ENCODE measurements at places on chromosomes 16 and 17. TPM values are rescaled to one million over a fixed set of nuclear protein-coding genes. Genes with fewer than 3 reads are reported as not detected.

DNA sequence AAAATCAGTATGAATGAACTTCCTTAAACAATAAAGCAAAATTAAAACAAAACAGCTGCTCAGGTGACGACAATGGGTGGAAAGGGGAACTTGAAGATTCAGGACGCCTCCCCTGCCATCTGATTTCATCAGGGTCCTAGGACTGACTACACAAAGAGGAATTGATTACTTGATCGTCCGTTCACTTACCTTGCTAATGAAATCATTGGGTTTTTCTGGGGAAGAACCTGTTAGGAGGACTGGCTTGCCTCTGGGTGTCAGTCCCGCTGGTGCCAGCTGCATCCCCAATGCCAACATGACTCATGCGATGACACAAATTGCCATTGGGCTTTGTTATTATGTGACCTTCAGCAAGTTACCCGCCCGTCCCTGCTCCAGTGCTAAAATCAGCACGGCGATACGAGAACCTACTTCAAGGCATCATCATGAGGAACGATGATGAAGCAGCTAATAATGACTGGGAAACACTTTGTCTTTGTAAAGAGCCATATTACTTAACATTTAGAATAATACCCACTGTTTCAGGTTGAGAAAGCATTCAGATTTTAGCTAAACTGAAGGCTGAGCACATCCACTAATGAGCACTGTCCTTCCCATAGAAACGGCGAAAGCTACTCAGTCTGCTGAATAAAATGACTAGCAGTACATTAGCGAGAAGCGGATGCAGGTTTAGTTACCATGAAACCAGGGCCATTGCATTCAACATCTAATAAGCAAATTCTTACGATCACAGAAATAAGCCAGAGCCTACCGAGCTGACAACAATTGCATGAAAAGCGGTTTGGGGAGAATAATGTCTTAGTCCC lies 139.4 kb downstream of the ZFHX3 start:
- no peak for DNase-seq

DNA sequence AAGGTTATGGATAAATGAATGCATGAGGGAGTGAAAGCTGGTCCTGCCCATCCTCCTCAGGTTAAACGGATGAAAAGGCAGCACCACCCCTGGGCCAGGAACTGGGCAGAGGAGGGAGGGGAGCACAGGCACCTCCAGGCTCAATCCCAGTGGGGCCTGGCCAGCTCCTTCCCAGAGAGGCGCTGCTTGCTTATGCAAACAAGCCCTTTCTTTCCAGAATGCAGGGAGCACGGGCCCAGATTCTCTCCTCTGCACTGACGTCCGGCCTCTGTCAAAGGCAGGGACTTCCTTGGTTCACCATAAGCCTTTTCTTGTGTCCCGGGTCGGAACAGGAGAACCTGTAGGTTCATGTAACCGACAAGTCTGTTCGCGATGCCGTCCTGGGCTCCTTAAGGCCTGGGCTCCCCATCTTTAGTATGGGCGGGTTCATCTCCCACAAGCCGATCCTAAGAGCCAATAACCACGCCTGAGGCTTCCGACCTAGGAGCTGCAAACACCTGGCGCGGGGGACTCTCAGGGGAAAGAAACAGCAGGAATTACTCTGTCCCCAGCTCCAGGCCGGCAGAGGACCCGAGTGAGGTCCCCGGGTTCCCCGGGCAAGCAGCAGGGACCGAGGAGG lies 16.3 kb downstream of the ENPP7 start:
- peak; percentile 5 for DNase-seq

- no peak for DNase-seq
Measured at GRCh38 chr16:74450967-74451760, 29.9 kb upstream of the CLEC18B start.

- DNase-seq: no peak
Measured at GRCh38 chr16:7278636-7279035, 54.0 kb upstream of the RBFOX1 start.

DNA sequence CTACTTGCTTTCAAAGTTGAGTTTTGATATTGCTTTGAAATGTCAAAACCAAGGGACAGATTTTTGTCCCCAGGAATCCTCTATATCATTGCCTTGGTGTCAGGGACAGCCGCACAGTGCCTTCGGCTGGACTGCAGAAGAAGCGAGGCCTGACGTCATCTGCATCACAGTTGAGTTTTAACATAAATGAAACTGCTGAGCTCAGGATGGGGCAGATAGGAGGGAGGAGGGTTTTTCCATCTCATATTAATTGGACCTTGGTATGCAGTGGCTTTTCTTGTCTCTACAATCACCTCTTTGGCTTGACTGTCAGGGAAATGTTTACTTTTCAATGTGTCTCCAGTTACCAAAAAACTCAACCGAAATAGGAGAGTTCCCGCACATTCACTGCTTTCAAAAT lies 111.3 kb downstream of the AATF start:
- DNase-seq: no peak

DNA sequence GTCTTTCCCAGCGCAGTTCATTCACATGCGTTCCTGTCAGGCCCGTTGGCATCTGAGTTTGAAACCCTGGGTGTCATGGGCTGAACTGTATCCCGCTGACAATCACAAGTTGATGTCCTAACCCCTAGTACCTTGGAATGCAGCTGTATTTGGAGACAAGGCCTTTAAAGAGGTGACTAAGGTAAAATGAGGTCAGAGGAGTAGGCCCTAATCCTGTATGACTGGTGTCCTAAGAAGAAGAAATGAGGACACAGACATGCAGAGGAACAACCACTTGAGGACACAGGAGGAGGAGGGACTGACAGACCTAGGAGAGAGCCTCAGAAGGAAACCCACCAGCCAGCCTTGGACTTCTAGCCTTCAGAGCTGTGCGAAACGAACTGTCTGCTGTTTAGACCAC lies 33.1 kb downstream of the TRPV2 start:
- DNase-seq: no peak

DNA sequence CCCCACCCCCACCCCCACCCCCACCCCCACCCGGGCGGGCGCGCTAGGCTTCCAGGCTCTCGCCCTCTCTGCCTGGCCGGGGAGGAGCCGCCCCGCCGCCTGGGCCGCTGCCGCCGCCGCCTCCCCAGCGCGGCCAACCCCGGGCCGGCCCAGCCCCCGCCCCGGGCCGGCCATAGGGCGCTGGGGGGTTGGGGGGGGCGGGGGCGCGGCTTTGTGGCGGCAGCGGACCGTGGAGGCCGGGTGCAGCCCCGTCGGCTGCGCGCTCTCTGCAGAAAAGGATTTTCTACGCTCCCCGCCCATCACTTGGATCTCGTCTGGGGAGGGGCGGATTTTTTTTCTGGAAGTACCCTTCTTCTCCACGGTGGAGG lies 230.9 kb downstream of the MRTFB start:
- no peak for DNase-seq

DNA sequence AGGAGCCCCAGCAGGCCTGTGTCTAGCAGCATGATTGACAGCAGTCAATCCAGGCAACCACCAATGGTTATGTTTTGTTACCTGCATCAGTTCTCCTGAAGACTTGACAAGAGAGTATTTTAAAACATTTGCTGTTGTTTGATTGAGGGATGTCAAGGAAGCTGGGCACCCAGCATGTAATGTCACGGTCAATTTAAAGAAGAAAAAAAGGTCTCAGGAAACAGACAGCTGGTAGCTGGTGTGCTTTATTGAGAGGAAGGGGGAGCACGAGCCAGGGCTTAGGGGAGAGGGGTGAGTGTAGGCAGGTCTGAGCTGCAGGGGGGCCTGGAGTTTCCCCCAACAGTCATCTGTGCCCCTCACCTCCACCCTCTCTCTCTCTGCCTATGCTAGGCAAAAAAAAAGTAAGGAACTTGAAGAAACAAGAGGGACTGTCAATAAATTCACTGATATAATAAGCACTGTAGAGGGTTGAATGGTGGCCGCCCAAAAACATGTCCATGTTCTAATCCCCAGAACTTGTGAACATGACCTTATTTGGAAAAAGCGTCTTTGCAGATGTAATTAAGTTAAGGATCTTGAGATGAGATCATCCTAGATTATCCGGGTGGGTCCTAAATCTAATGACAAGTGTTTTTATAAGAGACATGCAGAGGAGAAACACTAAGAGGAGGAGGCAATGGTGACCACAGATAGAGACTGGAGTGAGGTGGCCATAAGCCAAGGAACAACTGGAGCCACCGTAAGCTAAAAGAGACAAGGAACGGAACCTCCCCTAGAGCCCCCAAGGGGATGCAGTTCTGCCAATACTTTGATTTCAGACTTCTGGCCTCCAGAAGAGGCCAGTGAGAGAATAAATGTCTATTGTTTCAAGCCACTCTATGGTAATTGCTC lies 14.5 kb downstream of the TSPOAP1 start:
- no peak for DNase-seq

- no peak for DNase-seq
Measured at GRCh38 chr17:78973196-78973595, 6.5 kb downstream of the LGALS3BP start.

GRCh38 chr17:42849031-42849430 lies 2.0 kb upstream of the AOC3 start:
- DNase-seq: no peak

- no peak for DNase-seq
Measured at GRCh38 chr16:84087466-84088151, 29.1 kb downstream of the MBTPS1 start.

DNA sequence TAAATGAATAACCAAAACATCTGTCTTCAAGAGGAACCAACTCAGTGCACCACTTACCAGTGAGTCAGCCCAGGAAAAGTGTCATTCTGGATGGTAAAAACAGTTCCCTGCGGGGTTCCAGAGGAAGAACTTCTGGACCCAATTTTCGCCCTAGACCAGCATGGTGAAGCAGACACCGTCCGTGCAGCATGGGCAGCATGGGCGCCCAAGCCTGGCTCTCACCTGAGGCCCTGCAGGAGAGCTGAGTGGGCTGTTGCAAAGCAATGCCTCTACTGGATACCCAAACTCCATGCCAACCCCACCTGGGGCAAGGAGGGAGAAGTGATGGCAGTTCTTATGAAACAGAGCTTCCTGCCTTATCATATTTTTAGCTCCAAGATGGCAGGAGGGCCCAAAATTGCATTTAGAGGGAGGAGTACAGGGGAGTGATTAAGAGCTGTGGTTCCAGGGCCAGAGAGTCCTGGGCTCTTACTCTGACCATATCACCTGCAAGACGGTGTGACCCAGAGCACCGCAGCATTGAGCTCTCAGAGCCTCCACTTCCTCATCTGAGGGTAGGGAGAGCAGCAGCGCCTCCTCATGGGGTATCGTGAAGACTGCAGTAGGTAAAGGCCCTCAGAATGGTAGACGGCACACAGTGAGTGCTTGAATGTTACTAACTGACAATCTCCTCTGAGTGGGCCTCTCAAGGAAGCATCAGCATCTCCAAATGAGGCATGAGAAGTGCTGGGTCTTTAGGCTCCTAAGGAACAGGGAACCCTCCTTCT lies 16.6 kb upstream of the INPP5K start:
- DNase-seq: peak; percentile 51

DNA sequence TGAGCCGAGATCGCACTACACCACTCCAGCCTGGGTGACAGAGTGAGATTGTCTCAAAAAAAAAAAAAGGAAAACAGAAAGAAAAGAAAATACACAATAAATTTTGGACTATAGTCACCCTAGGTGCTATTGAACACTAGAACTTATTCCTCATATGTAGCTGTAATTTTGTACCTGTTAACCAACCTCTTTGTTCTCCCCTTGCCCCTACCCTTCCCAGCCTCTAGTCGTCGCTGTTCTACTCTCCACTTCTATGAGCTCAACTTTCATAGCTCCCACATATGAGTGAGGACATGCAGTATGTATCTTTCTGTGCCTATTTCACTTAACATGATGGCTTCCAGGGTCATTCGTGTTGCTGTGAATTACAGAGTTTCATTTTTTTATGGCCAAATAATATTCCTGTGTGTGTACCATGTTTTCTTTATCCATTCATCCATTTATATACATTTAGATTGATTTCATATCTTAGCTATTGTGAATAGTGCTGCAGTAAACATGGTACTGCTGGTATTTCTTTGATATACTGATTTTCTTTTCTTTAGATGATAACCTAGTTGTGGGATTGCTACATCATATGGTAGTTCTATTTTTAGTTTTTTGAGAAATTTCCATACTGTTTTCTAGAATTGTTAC lies 28.3 kb downstream of the VPS35L start:
- peak; percentile 25 for DNase-seq

DNA sequence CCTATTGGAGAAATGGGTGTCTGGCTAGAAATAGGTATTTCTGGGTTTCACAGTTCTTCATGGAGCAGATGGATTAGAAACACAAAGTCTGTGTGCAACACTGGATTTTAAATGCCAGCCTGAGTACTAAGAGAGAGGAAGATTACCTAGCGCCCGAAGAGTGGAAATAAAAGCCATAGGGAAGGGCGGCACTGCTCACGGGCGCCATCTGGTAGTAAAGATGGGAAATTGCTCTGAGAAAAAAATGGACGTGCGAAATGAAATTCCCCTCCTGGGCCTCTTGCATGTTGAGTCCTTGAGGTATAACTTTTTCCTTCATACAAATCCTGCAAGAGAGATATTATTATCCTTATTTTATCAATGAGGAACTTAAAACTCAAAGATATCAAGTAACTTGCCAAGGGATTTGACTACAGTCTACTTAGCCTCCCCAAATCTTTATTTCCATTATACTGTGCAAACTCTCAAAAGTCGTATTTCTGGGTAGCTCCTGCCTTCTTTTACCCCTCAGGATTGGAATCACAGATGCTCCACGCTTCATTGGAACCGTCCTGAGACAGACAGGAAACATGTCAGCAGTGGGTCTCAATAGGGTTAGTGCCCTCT lies 72.8 kb downstream of the MMD start:
- peak; percentile 66 for DNase-seq

DNA sequence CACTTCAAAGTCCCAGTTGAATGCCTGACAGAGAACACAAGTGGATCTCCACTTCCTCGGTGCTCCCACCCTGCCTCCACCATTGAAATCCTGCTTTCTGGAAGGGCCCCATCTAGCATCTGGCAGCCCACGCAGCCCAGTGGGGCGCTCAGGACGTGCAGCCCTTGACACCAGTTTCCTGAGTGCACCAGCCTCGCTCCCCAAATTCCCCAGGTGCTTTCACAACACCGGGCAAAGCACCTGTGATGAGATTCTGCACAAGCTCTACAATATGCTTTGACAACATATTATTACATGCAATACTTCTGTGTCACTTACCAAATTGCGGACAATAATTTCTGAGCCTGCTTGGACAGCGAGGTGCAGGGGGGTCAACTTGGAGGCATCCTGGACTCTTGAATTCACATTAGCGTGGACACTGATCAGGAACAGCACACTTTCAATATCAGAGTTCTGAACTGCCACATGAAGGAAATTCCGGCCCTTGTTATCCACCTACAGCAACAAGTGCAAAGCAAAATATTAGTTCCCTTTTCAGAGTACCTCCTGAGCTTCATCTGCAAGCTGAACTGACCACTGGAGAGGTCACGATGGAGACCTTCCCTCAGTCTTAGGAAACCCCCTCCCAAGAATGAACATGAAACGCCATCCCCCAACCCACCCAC lies 33.9 kb downstream of the CYB5D2 start:
- DNase-seq: no peak

GRCh38 chr17:77735081-77735565 lies 223.4 kb upstream of the TNRC6C start:
- DNase-seq: no peak

- no peak for DNase-seq
Measured at GRCh38 chr16:27365142-27366089, 36.6 kb upstream of the IL21R start.

GRCh38 chr16:72018470-72018869 lies 9.9 kb downstream of the DHODH start:
- DNase-seq: no peak

The ABCA8 gene
- total RNA-seq: not detected

The EPX gene
- not detected for total RNA-seq

The KCNJ12 gene
- total RNA-seq: 0.15 TPM

The ALDOC gene
- total RNA-seq: 33.0 TPM

The LAT gene
- 282 TPM for total RNA-seq

The IGSF6 gene
- total RNA-seq: 0.25 TPM

The SOCS1 gene
- 91.5 TPM for total RNA-seq

The TNFSF12 gene
- total RNA-seq: 46.9 TPM

The CCR7 gene
- 192 TPM for total RNA-seq

The TRAPPC2L gene
- 49.5 TPM for total RNA-seq

The DPH1 gene
- 70.0 TPM for total RNA-seq

All from CD4-positive, CD25-positive, alpha-beta regulatory T cell (primary cell).